ENCODE measurements at places on chromosomes 13 and 19.
A peak's percentile ranks its signal among the peaks of the same experiment; 100 is the strongest.

DNA sequence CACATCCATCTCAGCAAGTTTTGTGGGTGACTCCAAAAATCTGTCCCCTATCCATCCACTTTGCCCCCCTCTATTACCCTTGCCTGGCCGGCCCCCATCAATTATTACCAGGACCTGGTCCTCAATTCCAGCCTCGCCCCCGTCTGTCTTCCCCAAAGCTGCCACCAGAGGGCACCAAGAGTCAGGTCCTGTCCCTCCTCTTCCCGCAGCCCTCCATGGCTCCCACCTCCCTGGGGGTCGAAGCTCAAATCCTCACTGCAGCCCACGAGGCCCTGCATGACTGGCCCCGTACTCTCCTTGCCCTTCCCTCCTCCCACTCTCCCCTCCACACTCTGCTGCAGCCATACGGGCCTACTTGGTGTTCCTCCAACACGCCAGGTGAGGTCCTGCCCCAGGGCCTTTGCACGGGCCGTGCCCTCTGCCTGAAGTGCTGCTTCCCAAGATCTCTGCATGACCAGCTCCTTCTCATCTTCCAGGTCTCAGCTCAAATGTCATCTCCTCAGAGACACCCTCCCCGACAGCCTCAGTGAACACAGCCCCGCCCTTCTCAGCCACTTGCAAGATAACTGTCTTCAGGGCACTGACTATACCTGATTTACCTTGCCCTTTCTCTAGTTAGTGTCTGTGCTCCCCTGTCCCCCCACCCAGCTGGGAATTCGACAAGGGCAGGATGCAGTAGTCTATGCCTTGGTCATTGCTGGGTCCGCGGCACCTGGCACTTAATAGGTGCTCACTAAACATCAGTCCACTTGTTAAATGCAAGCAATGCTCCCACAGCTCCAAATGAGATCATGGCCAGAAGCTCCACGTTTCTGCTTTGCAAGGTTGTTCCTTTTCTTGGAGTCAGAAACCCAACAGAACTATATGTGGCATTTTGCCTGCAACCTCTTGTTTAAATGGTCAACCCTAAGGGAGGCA is 16.8 kb upstream of the SEMA6B start:
- no peak for DNase-seq

DNA sequence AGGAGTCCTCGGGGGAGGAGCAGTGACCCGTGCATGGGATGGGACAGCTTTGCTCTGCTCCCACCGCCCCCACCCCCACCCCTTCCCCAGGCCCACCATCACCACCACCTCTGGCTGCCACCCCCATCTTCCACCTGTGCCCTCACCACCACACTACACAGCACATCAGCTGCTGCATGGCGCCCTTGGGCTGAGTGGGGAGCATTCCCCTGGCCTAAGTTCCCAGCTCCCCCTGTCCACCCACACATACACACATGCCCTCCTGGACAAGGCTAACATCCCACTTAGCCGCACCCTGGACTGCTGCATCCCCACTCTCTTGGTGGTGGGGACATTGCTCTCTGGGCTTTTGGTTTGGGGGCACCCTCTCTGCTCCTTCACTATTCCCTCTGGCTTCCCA is 46.2 kb upstream of the SGCG start:
- no peak for DNase-seq

DNA sequence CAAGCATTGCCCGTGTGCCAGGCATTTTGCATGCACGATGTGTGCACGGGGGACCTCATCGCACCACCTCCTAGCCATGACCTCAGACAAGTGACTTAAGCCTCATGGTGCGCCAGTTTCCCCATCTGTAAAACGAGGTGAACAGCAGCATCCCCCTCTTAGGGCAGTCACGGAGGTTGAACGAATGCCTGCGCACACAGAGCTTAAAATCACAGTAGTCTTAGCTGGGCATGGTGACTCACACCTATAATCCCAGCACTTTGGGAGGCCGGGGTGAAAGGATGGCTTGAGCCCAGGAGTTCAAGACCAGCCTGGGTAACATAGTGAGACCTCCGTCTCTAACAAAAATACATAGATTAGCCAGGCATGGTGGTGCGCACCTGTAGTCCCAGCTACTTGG is 48.6 kb downstream of the PIN1 start:
- no peak for DNase-seq

GRCh38 chr19:29680447-29680846 is 15.2 kb downstream of the PLEKHF1 start:
- no peak for DNase-seq

- DNase-seq, result no peak
These were observed at the start of gene AXL for GRCh38 chr19:41218615-41219507. Gene AXL (plus strand): TSS chr19:41219223. CDS start chr19:41219393, 170 bp downstream.

DNA sequence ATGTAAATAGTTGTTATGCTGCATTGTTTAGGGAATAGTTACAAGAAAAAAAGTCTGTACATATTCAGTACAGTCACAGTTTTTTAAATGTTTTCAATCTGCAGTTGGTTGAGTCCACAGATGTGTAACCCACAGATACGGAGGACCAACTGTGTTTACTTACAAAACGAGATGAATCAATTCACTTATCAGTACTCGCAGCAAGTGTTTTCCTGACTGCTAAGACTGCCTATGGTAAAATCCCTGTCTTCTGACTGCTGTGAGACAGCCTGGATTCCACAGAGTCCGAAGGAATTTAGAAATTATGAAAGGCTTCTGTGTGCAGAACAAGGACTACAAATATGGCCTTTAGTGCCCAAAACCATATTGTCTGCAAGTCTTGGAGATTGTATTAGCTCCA is 45.7 kb upstream of the C1QTNF9 start:
- no peak for DNase-seq

DNA sequence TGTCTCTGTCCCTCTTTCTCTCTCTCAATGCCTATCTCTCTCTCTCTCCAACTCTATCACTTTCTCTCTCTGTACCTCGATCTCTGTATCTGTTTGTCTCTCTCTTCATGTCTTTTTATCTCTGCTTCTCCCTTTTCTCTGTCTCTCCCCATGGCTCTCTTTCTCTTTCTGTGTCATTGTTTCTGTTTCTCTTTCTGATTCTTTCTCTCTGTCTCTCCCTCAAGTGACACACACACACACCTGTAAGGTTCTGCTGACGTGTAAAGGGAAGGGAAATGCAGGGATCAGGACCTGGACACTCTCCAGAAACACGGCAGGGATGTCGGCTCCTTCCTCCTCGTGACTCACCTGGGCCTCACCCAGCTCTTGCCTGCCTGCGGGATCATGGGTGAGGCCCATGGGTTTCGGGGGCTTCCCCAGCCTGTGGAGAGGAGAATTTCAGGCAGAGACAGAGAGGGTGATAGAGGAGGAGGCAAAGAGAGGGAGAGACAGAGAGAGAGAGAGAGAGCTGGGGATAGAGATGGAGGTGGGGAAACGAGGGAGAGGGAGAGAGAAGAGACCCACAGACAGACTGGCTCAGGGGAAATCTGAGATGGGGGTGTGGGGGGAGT is 5.4 kb upstream of the PLAUR start:
- DNase-seq, result peak; percentile 54

- no peak for DNase-seq
These were observed 196.2 kb upstream of the ZNF536 start for GRCh38 chr19:30175987-30176386.

DNA sequence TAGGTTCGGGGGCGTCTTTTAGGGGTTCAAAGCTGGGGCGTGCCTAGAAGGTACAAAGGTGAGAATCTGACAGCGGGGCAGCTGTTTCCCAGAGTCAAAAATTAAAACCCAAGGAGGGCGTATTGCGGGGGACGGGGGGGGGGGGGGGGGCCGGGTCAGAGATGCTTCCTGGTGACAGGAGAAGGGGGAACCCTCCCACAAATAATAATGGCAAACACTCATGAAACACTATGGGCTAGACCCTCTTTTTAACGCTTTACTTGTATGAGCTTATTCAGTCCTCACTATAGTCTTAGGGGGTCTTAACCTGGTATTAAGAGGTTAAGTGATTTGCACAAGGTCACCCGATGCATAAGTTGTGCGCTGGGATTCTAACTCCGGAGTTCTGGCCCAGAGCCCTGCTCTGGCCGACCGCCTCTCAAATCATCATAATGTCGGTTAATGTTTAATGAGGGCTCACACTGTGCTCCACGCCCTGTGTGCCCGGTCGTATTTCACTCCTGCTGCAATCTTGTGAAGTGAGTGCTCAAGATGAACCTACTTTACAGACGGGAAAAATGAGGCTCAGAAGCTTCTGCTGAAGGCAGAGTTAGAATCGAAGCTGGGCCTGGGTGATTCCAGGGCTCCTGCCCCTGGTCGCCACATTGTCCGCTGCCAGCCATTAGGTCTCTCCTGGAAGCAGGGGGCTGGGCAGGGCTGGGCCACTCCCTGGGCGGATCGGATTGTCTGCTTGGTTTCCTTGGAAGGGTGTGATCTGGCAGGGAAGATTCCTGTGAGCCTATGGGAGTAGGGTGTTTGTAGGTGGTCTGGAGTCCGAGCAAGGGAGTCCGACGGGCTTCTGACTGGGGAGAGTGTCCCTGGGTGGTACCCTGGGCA is 964 bp downstream of the PAK4 start:
- peak; percentile 73 for DNase-seq

DNA sequence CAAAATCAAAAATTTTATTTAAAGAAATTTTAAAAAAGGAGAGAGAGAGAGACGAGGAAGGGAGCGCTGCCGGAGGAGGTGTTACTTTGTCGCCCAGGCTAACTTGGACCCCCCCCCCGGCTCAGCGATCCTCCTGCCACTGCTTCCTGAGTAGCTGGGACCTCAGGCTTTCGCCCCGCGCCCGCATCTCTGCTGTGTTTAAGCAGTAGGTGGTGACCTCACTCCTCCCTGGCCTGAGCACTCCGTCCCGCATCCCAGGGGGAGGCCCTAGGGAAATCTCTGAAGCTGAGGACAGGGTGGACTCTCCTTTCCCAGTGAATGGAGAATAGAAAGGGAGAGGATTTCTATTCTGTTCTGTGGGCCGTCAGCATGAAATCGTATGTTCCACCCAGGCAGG is 485 bp upstream of the ZNF845 start:
- no peak for DNase-seq

DNA sequence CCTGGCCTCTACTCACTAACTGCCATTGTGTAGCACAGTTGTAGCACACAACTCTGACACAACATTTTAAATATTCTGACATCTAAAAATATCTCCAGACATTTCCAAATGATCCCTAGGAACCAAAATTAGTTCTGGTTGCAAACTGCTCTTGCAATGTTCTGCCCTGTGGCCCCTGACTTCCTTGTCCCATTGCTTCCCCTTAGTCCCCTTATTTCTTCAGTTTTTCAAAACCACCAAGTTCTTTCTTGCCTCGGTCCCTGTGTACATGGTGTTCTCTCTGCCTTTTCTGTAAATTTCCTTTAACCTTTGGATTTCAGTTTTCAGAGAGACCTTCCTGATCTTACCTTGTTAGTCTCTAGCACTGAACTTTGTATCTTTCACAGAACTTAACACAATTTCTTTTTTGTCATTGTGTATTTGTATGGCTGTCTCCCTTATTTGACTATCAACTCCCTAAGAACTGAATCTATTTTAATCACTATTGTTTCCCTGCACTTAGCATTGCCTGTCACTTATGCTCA is 87.6 kb upstream of the MLNR start:
- no peak for DNase-seq

Data from LNCaP clone FGC (cell line).